ENCODE measurements at places on chromosomes 7 and 10.

- H3K36me3 ChIP-seq = no peaks in the 10 kb centered on the region
- no peak for DNase-seq
- no peaks in the 10 kb centered on the region for H3K4me1 ChIP-seq
- H3K27me3 ChIP-seq = peaks cover 90% of the 10 kb centered on the region
Measured at GRCh38 chr7:31100445-31100844, 48.3 kb downstream of the ADCYAP1R1 start.

DNA sequence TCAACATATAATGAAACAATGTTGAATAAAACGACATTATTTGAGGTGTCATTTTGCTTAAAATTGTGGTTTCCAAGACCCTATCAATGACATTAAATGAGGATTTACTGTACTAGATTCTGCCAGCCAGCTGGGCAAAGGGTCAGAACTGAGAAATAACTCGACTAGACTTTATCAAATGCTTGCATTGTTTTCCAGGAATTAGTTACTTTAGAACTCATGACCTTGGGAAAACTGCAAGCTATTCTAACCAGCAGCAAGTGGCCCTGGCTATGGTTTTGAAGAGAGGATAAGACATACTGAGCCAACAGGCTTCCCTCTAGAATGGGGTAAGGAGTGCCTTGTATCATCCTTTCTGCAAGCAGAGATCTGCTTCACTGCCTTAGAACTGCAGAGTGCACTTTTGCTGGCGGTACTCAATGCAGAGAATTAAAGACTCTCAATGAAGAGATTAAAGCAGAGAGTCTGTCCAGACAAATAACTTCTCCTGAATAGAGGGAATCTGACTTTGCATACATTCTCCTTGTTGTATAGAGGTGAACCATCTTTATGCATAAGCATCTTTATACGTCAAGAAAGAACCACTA lies 281.5 kb downstream of the ARL4A start:
- H3K27me3 ChIP-seq = no peaks in the 10 kb centered on the region
- H3K36me3 ChIP-seq = no peaks in the 10 kb centered on the region

DNA sequence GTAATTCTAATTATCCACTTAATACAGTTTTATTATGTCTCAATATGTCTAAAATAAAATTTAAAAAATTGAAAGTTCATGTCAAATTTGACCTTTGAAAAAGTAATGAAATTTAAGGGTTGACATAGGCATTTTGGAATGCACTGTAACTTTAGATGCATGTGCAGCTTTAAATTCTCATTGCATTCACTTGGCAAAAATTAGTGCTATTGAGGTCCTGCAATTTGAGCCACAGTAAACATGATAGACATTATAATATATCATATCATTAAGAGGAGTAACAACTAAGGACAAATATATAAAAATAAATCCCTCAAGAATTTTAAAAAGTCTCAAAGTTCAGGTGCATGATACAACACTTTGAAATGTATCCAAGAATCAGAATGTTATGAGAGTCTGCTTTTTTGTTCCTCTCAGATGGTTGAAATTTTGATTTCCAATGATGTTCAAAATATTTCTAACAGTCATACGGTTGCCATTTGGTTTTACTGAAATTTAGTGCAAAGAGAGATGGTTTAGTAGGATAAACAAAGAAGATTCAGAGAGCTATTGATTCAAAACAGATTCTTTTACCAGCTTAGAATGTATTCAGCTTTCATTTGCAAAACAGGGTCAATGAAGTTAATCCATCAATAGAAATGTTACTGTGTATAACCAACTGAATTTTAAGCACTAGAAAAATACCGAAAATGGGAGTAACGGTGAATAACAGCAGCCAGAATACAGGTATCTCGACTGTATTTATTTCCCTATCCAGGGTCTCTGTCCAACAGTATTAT lies 71.8 kb downstream of the SEMA3A start:
- peaks cover 9% of the 10 kb centered on the region for H3K36me3 ChIP-seq
- H3K27me3 ChIP-seq = no peaks in the 10 kb centered on the region
- no peak overlapping the region for H3K4me3 ChIP-seq
- peaks cover 16% of the 10 kb centered on the region for H3K4me1 ChIP-seq
- no peak for DNase-seq

DNA sequence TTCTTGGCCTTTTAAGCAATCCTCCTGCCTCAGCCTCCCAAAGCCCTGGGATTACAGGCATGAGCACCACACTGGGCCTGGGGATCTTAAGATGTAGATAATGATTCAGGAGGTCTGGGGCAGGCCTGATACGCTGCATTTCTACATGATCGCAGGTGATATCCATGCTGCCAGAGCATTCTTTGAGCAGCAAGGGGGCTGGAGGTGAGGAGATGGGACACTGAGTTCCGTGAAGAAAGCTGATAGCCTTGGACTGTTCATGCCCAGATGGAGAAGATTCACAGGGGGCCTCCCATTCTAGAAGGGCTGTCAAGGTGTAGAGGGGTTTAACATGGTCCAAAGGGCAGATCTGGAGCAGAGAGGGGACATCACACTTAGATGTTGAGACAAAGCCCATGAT lies 480.3 kb downstream of the RPS24 start:
- no peaks in the 10 kb centered on the region for H3K36me3 ChIP-seq

DNA sequence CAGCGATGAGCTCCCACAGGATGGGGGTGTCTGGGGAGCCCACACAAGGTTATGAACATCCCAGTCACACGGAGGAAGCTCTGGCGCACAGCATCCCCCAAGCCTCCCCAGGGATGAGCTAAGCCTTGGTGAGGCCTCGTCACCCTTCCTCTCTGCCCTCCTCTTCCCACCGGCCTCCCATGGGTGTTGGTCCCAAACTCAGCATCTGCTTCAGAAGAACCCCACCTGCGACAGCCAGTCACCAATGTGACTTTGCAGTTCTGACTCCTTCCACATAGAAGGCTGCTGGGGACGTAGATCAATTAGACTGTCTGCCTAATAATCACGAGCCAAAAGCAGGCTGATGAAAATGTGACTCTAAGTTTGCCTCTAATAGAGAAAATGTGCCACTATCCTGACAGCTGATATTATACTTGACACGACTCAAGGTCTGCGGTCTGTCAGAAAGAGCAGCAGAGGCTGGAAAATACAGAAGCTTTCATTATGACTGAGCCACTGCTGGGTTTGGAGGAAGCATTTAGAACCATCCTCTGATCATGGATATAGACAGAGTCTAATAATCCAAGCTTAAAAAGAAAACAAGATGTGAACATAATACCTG lies 116.0 kb upstream of the PFKP start:
- no peaks in the 10 kb centered on the region for H3K4me1 ChIP-seq
- H3K4me3 ChIP-seq = no peak overlapping the region
- no peak for DNase-seq
- H3K36me3 ChIP-seq = no peaks in the 10 kb centered on the region

GRCh38 chr10:82953909-82954308 lies 1078.9 kb downstream of the NRG3 start:
- H3K4me3 ChIP-seq = no peak overlapping the region
- H3K27ac ChIP-seq = no peak overlapping the region
- no peaks in the 10 kb centered on the region for H3K4me1 ChIP-seq
- H3K36me3 ChIP-seq = no peaks in the 10 kb centered on the region
- DNase-seq = no peak
- H3K27me3 ChIP-seq = peaks cover 3% of the 10 kb centered on the region

- peaks cover 11% of the 10 kb centered on the region for H3K4me1 ChIP-seq
- H3K4me3 ChIP-seq = no peak overlapping the region
- H3K36me3 ChIP-seq = peaks cover 6% of the 10 kb centered on the region
- no peaks in the 10 kb centered on the region for H3K27me3 ChIP-seq
Measured at GRCh38 chr10:59342723-59343122, 19.6 kb downstream of the FAM13C start.

DNA sequence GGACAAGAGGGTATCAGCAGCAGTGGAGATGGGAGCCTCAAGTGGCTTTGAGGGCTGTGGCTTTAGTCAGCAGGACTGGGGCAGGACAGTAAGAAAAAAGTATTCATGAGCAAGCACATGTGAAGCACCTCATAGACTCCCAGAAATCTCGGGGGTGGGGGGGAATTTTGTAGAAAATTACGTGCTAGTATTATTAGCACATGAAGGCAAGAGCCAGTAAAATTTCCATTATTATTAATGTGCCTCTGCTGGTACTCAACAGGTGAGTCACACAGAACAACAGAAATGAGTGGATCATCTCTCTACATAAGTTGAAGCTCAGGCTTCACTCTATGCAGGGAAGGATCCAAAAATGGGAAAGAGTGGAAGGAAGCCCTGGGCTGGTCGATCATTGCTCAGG lies 114.5 kb downstream of the MYOF start:
- H3K27me3 ChIP-seq = no peaks in the 10 kb centered on the region
- no peak overlapping the region for H3K27ac ChIP-seq
- H3K36me3 ChIP-seq = peaks cover 32% of the 10 kb centered on the region
- H3K4me3 ChIP-seq = no peak overlapping the region

DNA sequence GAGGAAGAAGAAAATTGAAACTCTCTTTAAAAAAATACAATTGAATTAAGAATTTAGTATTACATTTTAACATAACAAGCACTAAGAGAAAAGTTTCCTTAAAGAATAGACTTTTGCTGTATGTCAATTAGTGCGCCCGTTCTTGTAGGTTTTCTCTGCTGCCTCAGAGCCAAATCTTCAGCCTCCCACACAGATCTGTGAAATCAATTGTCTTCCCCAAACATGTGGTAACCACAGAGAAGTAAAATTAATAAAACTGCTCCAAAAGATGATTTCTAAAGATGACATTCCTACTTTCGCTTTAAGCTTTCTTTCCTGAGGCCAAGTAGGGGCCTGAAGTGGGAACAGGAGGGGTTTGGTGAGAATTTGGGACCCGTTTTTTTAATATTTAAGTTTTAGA lies 113.2 kb upstream of the ADO start:
- H3K27ac ChIP-seq = peak overlapping the region; percentile 30
- H3K4me3 ChIP-seq = no peak overlapping the region
- H3K4me1 ChIP-seq = peaks cover 14% of the 10 kb centered on the region
- no peak for DNase-seq

DNA sequence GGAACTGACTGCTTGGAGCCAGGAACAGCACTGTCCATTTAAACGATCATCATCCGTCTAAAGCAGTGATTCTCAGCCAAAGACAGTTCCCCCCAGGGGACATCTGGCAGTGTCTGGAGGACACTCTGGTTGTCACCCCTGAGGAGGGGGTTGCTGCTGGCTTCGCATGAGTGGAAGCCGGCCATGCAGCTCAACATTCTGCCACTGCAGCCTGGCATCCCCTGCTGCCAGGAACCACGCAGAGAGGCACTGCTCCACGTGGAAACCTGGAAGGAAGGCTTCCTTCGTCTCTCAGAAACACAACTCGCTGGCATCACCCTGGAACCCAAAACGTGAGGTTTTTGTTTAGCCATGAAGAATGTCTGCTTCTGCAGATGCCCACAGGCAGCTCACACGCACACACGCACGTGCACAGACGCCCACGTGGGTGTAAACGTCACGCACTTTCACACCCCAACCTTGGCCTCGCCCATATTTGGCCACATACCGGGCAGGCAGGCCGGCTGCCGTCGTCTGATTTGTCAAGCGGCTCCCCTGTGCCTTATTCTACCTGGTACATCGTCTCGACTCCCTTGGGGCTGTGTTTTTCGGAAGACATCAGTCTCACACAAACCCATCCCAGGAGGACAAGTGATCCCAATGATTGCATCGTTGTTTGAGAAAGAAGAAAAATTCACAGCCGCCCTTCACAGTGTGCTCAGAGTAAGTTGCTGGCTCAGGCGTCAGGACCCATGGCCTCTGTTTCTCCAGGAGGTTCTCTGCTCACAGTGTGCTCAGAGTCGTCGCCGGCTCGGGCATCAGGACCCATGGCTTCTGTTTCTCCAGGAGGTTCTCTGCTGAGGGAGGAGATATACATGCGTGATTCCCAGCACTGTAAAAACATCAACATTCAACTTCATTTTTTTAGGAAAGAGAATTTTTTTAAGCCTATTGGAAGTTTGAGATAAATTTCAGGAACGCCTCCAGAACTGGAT lies 127.2 kb upstream of the PPP2R2D start:
- H3K27me3 ChIP-seq = peaks cover 13% of the 10 kb centered on the region
- H3K36me3 ChIP-seq = peaks cover 3% of the 10 kb centered on the region
- DNase-seq = no peak
- H3K4me3 ChIP-seq = no peak overlapping the region
- H3K27ac ChIP-seq = no peak overlapping the region

DNA sequence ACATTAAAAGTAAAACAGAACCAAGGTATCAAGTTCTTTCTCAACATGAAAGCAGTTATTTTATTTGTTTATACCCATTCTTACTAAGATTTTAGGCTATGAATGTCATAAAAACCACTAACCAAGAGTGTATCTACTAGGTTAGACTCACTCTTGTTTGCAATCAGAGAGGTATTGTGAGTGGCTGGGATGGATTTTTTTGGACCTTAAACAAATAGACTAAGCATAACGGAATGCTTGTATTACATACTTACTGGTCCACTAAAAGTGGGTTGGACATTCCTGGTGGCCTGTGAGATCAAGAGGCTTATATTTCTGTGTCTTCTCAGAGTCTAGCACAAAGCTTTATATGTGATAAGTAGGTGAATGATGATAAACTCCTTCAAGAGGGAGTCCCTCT lies 32.6 kb upstream of the CBLL1 start:
- no peak overlapping the region for H3K4me3 ChIP-seq
- no peak overlapping the region for H3K27ac ChIP-seq
- DNase-seq = no peak
- H3K27me3 ChIP-seq = peaks cover 2% of the 10 kb centered on the region
- no peaks in the 10 kb centered on the region for H3K36me3 ChIP-seq

Data from mesothelial cell of epicardium (in vitro differentiated cells).